ENCODE measurements at places on chromosomes 4 and X.
A peak's percentile ranks its signal among the peaks of the same experiment; 100 is the strongest.

DNA sequence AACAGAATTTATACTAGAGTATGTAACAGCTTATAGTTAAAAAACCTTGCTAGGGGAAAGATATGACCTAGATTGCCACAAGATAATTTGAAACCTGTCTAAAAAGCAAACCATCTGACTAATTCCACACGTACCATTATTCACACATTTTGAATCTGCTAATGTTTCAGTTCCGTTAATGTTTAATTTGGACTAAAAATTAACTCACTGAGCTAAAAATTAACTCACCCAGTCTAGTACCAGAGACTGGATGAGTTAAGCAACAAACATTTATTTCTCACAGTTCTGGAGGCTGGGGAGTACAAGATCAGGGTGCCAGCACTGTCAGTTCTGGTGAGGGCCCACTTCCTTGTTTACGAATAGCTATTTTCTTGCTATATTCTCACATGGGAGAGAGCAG is 231.5 kb upstream of the DIAPH2 start:
- no peak for DNase-seq

GRCh38 chr4:112023402-112023950 is 121.8 kb upstream of the FAM241A start:
- DNase-seq, result no peak

DNA sequence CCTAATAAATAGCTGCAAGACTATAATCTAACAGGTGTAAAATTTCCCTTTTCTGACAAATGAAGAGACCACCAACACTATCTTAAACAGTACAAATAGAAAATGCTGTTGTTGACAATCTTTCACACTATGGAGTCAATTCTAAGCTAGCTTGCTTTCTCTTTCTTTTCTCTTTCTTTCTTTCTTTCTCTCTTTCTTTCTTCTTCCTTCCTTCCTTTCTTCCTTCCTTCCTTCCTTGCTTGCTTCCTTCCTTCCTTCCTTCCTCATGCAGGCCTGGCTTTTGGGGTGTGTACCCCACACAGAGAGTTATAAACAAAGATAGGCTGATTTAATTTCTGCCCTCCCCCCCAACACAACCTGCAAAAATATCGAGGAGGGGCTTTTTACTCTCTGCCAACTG is 8.1 kb upstream of the ARX start:
- DNase-seq, result no peak

- no peak for DNase-seq
These were observed 84.9 kb upstream of the TBL1X start for GRCh38 chrX:9379697-9380551.

GRCh38 chr4:139530833-139531427 is 25.1 kb downstream of the SETD7 start:
- DNase-seq, result peak; percentile 77

DNA sequence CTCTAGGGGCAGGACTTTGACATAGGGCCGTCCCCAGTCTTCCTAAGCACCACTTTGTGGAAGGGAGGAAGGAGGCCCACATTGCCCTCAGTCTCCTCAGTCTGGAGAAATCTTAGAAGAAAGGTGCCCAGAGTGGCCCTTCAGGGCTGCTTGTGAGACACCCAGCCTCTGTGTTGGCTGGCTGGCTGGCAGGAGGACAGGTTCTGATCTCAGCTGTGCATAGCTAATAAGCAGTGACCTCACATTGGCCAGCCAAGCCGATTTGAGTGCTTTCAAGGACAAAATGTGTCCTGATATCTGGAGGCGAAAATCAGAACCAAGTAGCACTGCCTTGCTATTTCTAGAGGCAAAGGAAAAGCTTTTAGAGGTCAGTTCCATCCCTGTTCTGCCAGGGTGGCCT is 211.5 kb downstream of the BCOR start:
- no peak for DNase-seq

DNA sequence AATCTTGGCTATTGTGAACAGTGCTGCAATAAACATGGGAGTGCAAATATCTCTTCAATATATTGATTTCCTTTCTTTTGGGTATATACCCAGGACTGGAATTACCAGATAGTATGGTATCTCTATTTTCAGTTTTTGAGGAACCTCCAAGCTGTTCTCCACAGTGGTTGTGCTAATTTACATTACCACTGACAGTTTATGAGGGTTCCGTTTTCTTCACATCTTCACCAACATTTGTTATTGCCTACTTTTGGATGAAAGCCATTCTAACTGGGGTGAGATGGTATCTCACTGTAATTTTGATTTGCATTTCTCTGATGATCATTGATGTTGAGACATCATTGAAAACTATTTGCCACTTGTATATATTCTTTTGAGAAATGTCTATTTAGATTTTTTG is 79.6 kb upstream of the ZNF827 start:
- no peak for DNase-seq

GRCh38 chr4:3239303-3239702 is 9.7 kb upstream of the MSANTD1 start:
- no peak for DNase-seq

GRCh38 chrX:6574762-6575161 is 39.8 kb upstream of the VCX3A start:
- no peak for DNase-seq

- DNase-seq, result no peak
These were observed 7.6 kb downstream of the KLF3 start for GRCh38 chr4:38671592-38671940.

GRCh38 chrX:49053223-49054072 is 5.4 kb upstream of the CCDC120 start:
- DNase-seq, result peak; percentile 77

DNA sequence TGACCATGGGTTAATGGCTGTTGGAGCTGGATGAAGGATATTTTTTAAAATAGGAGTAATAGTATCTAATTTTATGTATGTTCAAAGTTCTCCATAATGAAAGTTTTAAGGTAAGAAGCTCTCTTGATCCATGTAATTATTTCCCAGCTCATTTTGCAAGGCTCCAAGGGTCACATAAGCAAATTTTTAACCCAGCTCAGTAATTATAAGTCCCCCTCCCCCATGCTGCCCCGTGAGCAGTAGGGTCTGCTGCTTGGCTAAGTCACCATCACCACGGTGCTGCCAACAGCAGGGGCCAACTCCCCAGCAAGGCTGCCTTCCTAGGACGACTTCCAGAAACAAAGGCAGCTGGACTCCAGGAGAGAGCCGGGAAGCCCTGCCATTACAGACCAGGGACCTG is 340.0 kb downstream of the FBXW7 start:
- DNase-seq, result no peak

GRCh38 chr4:137226221-137226620 is 306.1 kb downstream of the PCDH18 start:
- no peak for DNase-seq

GRCh38 chr4:52408032-52408431 is 251.1 kb downstream of the USP46 start:
- DNase-seq, result no peak

DNA sequence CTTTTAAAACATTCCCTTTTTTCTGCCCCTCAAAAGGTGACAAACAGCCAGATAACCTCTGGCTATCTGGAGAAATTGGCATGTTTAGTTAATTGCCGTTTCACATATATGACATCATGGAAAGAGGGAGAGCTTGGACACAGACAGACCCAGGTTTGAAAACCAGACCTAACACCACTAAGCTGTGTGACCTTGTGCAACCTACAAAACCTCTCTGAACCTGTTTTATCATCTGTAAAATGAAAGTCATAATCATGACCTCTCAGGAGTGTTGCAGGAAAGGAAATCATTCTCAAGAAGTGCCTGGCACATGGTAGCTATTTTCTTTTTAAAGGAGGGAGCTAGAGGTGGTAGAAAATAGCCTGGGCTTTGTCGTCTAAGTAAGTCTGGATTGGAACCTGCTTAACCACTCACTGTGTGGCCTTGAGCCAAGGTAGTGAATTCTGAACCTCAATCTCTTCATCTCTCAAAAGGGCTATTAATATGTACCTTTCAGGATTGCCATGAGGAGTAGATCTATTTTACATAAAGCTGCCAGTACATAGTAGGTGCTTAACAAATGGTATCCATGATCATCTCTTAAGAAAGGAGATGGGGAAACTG is 363.5 kb downstream of the BCOR start:
- no peak for DNase-seq

DNA sequence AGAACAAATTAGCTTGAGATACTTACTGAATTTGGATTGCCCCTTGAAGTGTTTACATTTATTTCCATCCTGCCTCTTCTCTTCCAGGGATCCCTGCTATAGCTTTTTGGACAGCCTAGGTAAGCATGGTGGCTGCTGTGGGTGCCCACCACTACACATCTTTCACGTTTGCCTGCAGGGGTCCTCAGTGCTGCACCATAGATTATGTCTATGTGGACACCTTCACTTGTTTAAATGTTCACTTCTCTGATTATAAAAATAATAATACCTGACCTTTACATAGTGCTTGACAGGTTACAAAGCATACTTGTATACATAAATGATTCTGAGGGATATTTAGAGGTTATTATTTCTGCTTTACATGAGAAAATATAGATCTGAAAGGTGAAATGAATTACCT is 67.9 kb upstream of the SLC4A4 start:
- DNase-seq, result no peak

- no peak for DNase-seq
These were observed 132.3 kb upstream of the UGT8 start for GRCh38 chr4:114466299-114466698.

- no peak for DNase-seq
These were observed 30.3 kb downstream of the TLR10 start for GRCh38 chr4:38752372-38752940.

DNA sequence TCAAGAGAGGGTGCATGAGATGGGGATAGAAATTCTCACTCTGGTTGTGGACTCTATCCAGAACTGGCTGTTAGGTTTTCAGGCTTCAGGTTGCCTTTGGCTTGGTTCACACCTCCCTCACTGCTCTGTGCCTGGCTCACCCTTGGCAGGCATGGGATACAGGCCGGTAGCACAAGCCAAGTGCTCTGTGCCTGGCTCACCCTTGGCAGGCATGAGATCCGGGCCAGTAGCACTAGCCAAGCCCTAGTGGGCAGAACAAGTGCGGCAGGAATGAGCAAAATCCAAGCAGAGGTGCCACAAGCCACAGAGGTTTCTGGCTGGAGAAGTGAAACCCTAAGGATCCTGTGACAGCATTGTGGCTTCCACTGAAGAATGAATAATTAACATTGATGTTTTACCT is 1642.3 kb downstream of the C4orf33 start:
- no peak for DNase-seq

DNA sequence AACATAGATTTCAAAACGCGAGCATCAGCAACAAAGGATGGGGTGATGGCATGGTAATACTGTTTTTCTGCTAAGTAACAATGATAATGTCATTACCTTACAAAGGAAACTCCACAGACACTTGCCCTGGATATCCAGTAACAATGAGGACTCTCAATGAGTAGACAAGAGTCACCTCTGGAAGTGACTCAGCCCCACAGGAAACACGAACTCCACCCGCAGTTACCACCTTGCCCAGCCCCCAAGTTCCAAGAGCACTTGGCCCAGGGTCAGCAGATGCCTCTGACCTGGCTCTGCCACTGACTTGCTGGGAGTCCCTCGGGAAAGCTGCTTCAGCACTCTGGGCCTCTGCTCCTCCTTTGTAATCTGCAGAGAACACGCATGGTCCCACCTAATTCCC is 110.3 kb upstream of the MAP3K15 start:
- DNase-seq, result no peak

DNA sequence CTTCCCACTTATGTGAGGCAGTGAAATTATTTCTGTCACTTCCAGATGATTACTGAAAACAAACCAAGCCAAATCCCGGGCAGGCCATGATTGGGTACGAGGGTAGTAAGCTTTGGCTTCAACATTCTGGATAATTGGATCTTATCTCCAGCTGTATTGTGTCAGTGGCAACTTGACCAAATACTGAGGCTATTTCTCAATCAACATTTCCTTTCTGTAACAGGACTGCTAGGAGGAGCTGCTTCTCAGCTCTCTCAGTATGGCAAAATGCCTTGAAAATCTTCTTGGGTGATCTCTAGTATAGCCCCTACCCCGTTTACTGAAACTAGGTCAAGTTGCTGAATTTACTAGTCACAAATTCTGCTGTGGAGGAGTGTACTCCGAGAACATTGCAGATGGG is 169.3 kb upstream of the FRMPD4 start:
- no peak for DNase-seq

- no peak for DNase-seq
These were observed 17.2 kb upstream of the CCNI start for GRCh38 chr4:77092975-77093374.

DNA sequence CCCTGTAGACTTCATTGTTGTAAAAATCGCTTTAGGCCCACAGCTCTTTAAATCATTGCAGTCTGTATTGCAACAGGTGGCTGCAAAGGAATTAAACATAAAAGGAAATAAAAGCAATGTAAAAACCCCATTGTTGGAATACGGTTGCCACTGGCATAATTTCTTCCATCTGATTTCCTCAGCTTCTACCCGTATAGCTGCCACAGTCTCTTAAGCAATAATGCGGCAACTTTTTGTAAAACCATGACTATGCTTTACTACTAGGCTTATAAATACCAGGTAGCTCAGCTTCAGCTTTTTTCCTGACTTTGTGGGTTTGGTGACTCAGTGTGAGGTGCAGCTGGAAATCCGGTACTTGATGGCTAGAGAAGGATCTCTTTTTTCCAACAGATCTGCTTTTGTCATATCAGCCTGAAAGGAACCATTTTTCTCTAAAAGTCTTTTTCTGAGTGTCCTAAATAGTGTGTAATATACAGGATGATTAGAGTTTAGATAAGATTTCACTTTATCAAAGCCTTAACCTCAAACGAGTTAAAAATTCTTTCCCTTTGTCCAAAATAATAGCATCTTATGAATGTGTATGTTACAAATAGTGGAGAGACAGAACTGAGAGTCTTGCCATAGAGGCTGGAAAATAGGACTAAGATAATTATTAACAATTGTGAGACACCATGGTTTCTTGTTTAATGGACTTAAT is 268.0 kb downstream of the ADGRL3 start:
- no peak for DNase-seq

GRCh38 chr4:162707962-162708361 is 458.7 kb downstream of the NAF1 start:
- no peak for DNase-seq

GRCh38 chr4:136329042-136329662 is 1203.1 kb downstream of the PCDH18 start:
- no peak for DNase-seq

DNA sequence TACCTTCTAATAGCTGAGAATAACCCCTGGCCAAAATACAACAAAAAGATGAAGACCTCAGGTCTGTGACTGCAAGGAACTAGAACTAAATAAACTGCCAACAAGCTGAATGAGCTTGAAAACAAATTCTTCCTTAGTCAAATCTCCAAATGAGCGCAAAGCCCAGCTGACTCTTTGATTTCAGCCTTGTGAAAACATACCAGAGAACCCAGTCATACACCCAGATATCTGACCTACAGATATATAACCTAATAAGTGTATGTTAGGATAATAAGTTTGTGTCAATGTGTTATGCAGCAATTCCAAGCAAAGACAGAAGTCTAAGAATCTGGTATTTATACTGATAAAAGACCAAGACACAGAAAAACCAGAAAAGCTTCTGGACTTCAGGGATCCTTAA is 38.0 kb upstream of the ADGRL3 start:
- DNase-seq, result no peak

- DNase-seq, result no peak
These were observed 675 bp downstream of the PRIMPOL start for GRCh38 chr4:184649971-184650855.

Data from germinal center (tissue), 1 donor.